ENCODE measurements at places on chromosomes 6 and 20.

DNA sequence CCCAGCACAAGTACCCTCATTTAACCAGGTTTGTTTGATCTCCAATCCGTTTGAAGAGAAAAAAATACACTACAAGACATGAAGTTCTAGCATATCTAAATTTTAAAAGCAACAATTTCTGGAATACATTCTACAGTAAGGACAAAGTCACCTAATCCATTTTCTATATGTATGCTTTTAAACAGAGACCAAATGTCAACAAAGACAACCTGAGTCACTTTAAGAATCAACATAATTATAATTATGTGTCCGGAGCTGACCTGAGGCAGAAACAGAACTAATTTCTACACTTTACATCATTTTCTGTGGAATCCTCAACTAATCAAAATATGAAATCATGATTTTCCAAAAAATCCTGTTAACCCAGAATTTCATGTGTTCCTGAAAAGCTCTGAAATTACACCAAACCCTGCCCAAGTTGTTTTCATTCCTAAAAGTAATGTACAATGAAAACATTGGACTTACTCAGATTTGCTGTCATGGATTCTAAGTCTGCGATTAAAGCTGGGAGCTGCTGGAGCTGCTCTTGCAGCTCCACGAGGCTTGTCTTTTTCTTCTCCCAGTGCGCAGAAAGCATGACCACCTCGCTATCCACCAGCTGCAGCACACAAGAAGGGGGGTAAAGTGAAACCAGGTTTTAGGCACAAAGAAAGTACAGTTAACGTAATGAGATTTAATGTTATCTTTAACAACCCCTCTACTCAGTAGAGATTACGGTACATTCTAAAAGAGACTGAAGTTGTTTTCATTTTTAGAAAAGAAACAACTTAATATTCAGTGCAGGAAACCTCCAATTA, 35.8 kb downstream of the DTNBP1 start:
- no peak for DNase-seq

- DNase-seq, result no peak
These were observed 20.5 kb upstream of the TBC1D32 start for GRCh38 chr6:121354764-121355163.

- no peak for DNase-seq
These were observed 277.2 kb downstream of the PRKN start for GRCh38 chr6:162450358-162450757.

GRCh38 chr6:52065621-52066020, 21.8 kb downstream of the PKHD1 start:
- no peak for DNase-seq

DNA sequence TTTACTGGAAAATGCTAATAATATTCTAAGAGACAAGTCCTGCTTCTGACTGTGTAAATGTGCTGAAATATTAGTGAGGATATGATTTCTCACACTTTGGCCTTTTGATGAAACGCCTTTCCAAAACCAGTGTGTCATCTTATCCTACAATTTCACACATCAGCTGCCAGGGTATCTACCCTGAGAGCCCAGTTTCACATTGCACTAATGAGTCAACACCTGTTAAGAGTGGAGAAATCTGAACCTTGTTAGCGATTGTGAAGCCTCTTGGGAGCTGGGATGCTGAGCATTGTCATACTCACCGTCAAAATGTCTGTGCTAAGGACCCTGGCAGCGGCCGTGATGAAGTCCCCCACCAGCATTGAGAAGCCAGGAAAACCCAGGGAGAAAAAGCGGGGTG, 166.0 kb downstream of the RALGAPA2 start:
- no peak for DNase-seq

GRCh38 chr6:34285448-34286164, 36.8 kb upstream of the SMIM29 start:
- no peak for DNase-seq

DNA sequence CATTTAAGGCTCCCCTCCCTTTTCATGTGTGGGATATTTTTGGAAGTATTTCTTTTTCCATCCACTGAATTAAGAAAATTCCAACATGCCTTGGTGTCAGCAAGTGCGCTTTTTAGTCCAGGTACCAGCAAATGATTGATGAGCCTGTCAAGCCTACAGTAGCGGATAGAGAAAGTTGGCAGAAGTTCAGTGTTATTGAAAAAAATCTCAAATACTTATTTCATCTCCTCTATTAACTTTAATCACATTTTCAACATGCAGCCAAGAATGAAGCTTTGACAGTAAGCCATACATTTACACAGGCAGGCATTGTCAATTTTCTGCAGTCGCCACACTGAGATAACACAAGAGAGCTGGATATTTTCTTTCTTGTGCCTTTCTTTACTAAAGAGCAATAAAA, 50.4 kb downstream of the BLOC1S5 start:
- no peak for DNase-seq

GRCh38 chr6:140011537-140011936, 637.1 kb upstream of the CITED2 start:
- DNase-seq, result no peak

GRCh38 chr20:39222101-39222500, 260.0 kb downstream of the DHX35 start:
- no peak for DNase-seq

DNA sequence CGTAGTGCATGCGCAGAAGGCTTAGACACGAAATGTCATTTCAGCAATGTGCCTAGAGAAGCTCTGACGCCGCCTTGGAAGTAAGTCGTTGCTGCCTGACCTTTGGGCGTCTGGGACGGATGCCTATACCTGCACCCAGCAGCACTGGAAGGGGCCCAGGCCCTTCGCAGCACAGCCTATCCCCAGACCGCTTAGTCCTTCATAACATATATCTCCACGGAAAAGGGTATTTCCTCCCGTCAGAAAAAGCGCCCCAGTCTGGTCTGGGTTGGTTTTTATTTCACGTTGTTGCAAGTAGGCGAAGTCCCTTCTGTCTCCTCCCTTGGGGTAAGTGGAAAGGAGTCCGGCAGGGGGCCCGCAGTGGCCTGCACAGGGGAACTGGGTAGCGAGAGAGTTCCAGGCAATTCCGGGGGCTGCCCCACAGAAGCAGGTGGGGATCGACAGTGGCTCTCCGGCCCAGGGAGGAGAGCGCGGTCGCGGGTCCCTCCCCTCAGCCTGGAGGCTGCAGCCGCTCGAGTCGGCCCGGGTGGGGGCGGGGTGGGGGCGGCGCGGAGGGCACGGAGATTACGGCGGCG, 559 bp upstream of the EYA4 start:
- no peak for DNase-seq

DNA sequence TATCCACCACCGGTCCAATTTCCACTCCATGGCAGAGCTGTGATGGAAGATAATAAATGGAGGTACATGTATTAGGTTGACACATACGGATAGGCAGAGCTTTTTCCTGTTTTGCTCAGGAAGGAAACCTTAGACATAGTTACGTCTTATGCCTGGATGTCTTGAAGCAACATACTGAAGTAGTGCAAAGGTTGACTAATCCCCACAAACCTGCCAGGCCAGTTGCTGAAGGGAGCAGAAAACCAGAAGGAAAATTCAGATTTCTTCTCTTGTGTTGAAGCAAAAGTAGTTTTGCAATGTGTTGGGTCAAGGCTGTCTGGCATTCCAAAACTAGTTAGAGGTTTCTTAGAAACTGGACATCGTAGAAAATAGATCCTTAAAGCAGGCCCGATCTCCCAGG, 68.7 kb downstream of the PHACTR1 start:
- no peak for DNase-seq

GRCh38 chr6:143286251-143286795, 164.2 kb downstream of the ADAT2 start:
- DNase-seq, result no peak

DNA sequence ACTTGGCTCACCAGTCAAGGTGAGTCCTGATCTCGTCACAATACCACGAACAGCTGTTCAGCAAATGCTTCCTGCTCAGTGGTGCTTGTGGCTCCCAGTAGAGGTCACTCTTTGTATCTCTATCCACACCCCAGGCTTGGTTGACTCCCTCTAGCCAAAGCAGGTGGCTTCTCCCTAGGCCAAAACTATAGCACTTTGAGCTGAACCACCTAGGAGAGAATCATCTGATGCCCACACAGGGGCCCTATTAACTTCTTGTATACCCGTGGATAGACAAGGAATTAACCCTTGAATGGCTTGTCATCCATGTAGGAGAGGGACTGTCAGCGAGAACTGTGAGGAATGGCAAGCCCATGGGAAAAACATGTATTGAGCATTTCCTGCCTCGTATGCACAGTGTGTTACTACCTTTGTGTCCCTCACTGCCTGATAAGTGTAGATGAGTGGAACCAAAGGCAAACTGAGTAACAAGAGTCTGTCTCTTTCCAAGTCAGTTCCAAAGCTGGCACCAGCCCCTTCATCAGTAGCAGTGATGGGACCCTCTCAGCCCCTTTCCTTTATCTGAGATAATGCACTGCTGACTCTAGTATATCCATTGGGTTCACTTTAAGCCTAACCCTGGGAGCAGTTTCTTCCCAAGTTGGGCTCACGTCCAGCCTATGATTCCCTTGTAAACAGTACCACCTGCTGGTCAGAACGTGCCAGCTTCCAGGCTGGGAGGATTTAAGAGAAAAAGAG, 42.5 kb downstream of the EIF2S2 start:
- DNase-seq, result no peak

- no peak for DNase-seq
These were observed 21.4 kb downstream of the HBS1L start for GRCh38 chr6:135033238-135033637.

DNA sequence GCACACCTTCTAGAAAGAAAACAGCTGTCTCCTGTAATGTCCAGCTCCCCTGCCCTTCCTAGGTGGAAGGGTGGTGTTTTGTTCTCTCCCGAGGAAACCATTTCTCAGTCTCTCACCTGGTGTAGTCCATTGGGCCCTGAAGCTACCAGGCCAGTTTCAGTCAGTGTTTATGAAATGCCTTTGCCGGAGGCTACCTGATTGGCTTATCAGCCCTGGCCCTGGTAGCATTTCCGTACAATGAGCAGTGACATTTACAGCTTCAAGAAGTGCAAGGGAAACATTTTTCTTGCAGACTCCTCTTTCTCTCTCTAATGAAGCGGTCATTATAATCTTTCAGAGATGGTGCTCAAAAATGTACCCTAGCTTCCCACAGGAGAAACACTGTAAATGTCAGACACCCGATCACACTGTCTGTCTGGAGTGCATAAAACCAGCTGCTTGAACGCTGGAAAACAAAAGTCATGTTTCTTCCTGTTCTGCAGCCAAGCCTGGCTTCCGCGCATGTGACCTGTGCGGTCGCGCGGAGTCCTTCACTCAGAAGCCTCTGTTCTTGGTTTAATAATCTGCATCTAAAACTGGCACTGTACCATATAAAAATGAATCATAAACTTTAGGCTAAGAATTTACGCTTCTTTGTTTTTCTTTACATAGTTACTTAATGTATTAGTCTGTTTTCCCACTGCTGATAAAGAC, 28.4 kb upstream of the SAYSD1 start:
- no peak for DNase-seq

- no peak for DNase-seq
These were observed 121.2 kb downstream of the MAP3K7 start for GRCh38 chr6:90465686-90466085.

DNA sequence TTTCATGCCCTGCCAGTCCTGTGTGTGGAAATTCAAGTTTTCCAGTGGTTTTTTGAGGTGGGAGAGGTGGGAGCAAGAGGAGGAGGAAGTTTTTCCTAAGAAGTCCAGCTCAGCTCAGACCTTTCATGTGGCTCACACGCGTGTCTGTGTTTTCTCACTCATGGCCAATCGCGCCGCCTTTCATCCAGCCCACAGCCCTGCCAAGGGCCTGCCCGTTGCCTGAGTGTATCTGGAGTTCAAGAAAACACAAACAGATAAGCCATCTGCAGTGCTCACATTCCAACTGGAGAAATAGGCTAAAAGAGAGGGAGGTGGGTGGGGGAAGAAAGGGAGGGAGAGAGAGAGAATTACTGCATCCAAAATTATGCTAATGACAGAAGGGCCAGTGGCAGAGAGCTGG, 12.6 kb upstream of the MPC1 start:
- DNase-seq, result no peak

DNA sequence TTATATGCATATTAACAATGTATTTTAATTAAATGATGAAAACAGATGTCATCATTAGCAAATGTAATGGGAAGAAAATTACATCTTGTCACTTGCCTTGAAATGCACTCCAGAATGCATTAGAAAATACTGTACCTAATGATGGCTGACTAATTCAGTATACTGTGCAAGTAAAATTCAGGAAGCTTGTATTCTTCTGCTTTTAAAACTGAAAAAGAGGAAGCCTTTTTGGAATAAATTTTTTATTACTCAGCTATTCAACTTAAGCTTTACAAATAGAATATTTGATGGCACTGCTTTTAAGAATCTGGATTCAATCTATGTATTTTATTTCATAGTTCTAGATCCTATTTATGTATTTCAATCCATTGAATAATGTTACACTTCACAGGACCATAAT, 195.5 kb downstream of the RIMS1 start:
- no peak for DNase-seq

- no peak for DNase-seq
These were observed 204.4 kb downstream of the TAF4 start for GRCh38 chr20:61861054-61861841.

DNA sequence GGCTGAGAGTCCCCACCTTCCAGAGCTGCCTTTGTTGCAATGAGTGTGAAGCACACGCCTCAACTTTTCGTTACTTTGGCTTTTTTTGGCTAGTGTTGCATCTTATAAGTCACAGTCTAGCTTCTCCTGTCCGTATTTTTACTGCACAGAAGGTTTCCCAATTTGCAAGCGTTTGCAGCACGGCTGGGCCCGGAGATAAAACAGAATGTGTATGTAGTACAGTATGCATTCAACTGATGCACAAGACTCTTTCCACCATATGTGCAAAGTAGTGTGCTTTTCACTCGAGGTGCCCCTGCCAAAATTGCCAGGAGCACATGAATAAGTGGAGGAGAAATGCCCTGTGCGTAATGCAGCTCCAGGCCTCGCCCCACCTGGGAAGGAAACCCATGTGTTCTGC, 79.6 kb downstream of the SOBP start:
- DNase-seq, result no peak

DNA sequence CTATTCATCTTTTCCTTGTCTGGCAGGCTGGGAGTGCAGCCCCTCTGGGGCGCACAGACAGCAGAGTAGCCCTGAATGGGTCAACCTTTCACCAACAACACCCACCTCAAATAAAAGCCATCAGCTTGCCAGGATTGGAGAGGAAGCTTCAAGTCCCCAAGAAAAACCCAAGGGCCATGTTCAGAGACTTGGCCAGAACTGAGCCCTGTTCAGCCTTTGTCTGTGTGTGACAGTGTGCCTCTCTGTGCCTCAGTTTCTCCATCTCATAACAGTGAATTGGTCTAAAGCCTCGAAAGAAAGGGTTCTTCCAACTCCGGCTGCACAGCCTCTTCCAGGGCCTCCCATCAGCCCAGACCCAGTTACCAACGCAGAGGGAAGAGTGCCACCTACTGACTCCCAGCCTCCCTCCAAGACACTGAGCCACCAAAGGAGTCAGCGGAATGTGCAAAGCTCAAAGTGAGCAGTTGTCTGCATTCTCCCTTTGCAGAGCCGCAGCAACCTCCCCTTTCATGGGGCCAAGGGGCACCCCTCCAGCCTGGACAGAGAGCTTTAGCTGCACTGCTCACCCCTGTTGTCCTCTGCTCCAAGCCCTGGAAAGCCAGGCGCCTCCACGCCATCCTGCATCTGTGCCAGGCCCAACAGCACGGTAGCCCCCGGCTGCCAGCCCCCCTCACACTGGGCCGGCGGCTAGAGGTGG, 82.7 kb upstream of the TOP1 start:
- DNase-seq, result no peak

GRCh38 chr6:5174756-5175549, 85.8 kb downstream of the LYRM4 start:
- no peak for DNase-seq

Data from amniotic stem cell (primary cell).